ENCODE measurements at places on chromosomes 12 and 14.

DNA sequence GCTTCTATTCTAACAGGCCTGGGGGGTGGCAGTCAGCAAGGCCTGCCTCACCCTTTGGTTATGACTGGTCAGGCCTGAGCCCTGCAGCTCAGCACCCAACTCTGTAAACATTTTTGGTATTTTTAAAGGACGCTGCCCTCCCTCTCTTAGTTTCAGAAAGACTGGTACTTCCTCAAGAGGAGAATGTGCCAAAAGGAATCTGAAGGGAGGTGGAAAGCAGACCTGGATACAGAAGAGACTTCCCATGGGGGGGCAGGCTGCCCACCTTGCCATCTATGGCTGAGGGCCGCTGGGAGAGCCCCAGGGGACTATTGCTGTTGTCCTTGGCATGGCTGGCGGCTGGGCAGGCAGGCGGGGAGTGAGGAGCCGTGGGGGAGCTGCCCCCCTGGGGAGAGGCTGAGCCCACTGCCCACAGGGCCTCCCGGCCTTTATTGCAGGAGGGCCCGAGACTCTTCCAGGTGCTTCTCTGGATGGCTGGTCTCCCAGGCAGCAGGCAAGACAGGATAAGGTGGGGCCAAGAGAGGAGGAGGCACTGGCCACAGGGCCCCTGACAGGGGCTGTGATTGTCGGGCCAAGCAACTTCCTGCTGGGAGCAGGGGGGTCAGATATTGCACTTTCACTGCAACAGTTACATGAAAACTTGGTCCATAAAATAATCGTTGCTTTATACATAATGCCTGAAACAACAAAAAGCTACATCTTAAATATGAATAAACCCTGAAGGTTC, 3.5 kb downstream of the ARL6IP4 start:
- DNase-seq = no peak

DNA sequence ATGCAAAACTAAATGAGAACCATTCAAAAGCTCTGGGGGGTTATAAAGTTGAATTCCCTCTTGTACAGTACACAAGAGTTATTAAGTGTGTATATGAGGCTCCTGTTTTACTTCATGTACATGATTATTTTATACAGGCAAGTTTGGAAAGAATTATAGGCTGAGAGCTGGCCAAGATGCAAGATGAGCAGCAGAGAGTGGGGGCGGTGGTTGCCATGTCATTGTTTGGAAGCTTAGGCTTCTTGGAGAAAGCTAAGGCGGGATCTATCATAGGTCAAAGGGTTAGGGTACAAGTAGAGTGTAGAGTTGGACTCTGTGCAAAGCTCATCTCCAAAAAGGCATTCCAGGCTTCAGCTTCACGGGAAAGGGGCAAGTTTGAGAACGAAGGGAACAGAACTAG, 297.1 kb upstream of the TBX3 start:
- no peak for DNase-seq

DNA sequence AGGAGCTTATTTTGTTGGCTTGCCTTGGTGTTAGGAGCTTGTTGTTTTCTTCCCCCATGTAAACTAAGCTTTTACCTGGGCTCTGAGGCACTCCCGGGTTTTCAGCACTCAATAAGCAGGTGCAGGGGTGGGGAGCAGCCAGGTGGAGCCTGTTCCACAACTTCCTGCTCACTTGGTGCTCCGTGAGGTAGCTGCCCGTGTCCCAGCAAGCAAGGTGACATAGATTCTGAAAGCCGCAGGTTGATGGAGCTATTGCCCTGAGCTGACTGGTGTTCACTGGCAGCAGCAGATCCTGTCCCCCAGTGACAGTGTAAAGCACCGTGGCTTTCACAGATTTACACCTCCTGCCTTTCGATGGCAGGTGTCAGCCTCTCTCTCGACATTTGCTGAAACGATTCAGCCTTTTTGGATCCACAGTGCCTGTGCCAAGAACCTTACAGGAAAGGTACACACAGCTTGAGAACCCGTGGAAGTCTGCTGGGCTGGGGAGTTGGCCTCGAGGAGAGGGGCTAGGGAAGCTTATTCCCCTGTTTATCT, 295.7 kb upstream of the FKBP4 start:
- peak; percentile 40 for DNase-seq

GRCh38 chr12:121227294-121227693, 17.4 kb downstream of the P2RX4 start:
- DNase-seq = no peak

DNA sequence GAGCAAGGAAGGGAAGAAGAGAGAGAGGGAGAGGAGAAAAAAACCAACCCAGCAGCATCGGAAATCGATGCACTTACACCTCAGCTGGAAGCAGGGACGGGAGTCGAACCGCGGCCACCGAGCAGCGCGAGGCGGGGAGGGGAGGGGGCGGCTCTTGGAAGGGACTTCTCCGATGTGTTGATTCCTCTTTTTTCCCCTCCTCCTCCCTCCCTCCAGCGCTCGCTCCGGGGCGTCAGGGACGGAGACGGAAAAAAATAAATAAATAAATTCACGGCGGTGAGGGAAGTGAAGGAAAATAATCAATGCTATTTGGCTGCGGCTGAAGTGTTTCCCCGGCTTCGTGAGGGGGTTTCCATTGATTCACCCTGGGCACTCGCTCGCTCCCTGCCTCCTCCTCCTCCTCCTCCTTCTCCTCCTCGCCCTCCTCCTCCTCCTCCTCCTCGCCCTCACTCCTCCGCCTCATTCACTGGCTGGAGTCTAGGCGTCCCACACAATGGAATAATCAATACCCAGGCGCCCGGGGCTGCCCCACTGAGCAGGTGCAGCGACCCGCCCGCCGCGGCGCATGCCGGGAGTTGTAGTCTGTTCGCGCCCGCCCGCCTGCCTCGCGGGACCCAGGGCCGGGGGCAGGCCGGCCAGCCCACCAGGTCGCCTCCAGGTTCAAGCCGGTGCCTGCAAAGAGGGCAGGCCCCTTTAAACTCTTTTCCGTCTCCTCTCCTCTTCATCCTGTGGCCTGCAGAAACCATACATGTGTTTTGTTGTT, at the start of gene ZFHX2:
Gene ZFHX2, minus strand, starts transcription at position 500 of the 763 bp plus-strand sequence. CDS start 16,440 bp downstream, outside the sequence.
- no peak for DNase-seq

GRCh38 chr14:91573894-91574837, 64.1 kb upstream of the PPP4R3A start:
- DNase-seq = peak; percentile 41

DNA sequence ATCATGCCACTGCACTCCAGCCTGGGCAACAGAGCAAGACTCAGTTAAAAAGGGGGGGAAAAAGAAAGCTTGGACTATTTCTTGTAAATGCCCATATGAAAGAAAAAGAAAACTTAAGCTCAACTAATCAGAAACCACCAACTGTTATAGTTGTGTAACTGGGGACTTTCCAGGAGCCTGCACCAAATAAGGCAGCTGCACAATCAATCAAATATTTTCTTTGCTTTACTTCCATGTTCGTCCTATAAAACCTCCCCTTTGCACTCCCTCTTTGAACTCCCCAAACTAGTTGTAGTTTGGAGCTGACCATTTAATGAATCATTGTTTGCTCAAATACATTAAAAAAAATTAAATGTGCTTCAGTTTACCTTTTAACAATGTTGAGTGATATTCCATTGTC, 54.9 kb downstream of the OTOGL start:
- DNase-seq = no peak

GRCh38 chr12:132602572-132603239, 7.7 kb downstream of the LRCOL1 start:
- DNase-seq = no peak

DNA sequence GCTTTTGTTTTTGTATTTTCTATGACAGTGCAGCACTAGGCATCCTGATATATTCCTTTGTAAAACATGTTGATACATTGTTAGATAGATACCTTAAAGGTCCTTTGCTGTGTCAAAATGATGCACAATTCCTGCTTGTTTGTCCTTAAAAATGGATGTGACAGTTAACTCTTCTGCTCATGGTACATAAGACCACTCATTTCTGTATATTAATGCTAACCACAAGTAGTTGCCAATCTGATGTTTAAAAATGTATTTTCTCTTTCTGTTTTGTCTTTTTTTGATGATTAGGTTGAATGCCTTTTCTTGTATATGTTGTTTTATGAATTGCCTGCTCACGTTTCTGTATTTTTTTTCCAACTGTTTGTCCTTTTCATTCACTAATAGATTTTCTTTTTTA, 35.1 kb downstream of the ATF7IP start:
- no peak for DNase-seq

GRCh38 chr12:89067421-89068187, 284.7 kb downstream of the DUSP6 start:
- no peak for DNase-seq

GRCh38 chr12:116319233-116319897, 41.9 kb upstream of the MED13L start:
- no peak for DNase-seq

DNA sequence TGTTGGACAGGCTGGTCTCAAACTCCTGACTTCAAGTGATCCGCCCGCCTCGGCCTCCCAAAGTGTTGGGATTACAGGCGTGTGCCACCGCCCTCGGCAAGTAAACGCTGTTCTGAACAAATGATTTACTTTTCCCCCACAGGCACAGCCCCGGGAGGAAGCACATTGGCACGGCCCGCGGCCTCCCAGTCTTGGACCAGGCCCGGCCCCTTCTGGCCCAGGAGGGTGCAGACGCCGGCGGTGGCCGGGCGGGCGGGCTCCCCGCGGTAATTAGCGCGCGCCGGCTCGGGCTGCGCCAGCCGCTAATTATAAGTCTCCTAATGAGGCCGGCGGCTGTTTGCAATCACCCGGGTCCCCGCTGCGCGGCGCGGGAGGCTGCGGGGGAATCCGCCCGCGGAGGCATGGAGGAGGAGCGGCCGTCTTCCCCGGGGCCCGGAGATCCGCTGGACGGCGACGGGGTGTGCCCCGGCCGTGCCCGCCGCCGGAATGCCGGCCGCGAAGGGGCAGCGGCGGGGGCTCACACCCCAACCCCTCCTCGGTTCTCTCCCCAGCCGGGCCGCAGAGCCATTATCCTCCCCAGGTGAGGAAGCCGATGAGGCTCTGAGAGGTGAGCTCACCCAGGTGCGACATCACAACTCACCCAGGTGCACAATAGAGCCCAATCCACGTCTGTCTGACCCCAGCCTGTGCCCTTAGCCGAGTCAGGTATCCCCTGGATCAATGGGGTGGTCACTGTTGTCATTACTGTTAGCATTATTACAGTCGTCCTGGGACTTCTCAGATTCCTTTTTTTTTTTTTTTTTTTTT, 3.3 kb upstream of the POP5 start:
- DNase-seq = no peak

- no peak for DNase-seq
Observed at GRCh38 chr12:2682296-2683251, 112.2 kb upstream of the FKBP4 start.

DNA sequence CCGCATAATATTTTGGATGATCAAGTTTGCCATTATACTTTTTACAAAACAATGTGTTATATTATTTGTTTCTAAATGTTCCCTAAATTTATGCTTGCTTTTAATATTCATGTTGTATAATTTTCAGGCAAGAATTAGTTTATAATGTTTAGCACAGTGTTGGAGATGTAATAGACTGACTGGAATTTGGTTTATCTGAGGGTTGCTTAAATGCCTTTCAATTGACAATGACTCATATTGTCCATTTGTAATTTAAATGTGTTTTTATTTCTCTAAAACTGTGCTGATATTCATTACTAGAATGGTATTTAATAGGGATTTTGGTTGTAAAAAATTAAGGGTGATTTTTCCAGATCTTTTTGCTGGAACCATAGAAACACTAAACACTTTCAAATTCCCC, 788.4 kb downstream of the SLC6A15 start:
- no peak for DNase-seq
